ENCODE measurements at places on chromosomes 11 and 22.

GRCh38 chr22:49676783-49677494, 150.7 kb downstream of the BRD1 start:
- no peak for DNase-seq

DNA sequence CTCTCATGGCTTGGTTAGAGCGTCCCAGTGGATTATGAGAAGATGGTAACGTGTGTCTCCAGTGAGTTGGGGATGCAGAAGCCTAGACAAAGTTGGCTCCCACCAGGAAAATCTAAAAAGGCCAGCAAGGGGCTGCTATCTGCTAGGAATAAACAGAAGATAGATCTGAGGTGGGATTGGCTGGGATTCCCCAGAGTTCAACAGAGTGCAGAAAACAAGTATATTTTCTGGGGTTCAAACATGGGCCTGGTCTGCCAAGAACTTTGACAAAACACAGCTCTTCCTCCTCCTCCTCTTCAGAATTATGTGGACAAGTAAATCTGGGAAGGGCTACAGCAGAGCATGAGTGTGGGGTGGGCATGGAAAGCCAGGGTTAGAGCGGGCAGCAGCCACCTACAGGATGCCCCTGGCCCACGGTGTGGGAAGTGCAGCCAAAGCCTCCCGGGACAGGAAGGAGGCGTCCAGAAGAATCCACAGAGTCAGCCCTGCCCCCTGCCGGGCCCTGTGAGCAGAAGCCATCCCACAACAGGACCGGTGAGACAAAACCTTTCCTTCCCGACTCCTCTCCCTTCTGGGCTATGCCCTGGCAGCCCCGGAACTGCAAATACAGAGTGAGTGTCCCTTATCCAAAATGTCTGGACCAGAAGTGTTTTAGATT, 67.1 kb downstream of the CD82 start:
- DNase-seq = no peak

DNA sequence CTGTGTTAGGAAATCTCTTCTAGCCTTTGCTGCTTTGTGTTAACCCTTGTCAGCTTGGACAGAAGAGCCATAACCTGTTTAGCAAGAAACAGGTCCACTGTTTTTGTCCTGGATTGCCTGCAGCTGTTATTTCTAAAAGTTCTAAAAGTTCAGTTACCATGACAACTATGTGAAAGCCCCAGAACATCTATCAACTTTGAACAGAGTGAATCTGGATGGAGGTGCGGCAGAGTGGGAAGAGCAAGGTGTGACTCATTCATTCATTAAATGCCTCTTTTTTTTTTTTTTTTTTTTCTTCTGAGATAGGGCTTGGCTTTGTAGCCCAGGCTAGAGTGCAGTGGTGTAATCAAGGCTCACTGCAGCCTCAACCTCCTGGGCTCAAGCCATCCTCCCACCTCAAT, 50.5 kb downstream of the RBX1 start:
- DNase-seq = no peak

DNA sequence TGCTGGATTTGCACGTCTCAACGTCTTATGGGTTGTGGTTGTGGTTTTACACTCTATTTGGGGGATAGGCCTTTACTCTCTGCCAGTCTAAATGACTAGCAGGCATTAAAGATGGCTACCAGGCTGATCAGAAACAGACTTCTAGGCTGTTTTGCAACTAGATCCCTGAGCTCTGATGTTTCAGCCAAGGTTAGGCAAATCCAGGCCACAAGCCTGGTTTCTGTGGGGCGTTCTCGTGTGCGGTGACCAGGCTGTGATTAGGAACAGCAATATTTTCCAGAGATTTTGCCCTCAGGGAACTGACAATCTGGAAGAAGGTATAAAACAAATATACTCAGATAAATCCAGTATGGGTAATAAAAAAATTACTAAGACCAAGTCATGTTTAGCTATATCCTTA, 502.4 kb downstream of the INSC start:
- no peak for DNase-seq

DNA sequence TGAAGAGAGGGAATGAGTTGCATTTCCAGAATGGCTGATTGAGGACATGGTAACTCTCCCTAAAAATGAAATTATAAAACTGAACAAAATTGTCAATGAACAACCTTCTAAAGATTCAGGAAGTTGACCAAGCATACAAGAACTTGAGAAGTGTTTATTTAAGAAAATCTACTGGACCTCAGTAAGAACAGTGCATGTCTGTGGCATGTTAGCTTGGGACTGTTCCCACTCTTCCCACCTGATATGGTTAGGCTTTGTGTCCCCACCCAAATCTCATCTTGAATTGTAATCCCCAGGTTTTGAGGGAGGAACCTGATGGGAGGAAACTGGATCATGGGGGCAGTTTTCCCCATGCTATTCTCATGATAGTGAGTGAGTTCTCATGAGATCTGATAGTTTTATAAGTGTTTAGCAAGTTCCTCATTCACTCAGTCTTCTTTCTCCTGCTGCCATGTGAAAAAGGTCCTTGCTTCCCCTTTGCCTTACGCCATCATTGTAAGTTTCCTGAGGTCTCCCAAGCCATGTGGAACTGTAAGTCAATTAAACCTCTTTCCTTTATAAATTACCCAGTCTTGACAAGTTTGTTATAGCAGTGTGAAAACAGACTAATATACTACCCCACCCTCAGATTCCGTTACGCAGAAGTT, 15.4 kb downstream of the MS4A13 start:
- DNase-seq = no peak

All from fibroblast of skin of left quadriceps (primary cell).